Right lobe of liver (tissue), 6 donors: ENCODE measurements at places on chromosomes 11 and 22. TPM values are rescaled to one million over a fixed set of nuclear protein-coding genes. Genes with fewer than 3 reads are reported as not detected.

- no peak for DNase-seq
These were observed 72.7 kb downstream of the FANCF start for GRCh38 chr11:22552885-22553284.

DNA sequence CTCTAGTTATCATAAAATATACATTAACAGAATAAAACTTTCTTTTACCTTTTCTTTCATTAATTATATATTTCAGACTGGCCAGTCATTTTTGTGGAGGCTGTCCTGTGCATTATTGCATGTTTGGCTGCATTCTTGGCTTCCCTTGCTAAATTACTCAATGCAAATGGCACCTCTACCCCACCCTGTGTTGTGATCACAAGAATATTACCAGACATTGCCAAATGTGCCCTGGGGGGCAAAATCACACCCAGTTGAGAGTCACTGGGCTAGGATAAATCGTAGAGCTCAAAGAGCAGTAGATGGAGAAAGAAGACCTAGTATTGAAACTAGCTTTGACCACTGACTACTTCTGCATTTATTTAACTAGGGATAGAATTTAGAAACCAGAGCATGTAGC lies 1257.8 kb upstream of the TENM4 start:
- no peak for DNase-seq

GRCh38 chr11:71298761-71299181 lies 46.4 kb upstream of the SHANK2 start:
- no peak for DNase-seq

DNA sequence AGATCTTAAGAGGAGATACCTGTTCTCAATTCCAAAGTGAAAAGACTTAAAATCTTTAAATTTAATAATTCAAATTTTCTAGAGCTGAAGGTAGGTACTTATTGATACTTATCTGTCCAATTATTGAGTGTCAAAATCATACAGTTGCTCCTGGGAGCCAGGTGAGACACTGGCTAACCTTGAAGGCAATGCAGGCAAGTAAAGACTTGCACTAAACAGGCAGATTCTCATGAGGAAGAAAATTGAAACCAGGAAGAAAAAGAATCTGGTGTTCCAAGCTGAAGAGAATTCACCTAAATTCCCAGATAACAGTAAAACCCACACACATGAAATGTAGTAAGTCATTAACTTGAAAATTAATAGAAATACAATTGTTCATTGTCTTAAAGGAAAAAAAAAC lies 30.3 kb downstream of the VSIG10L2 start:
- DNase-seq, result no peak

- no peak for DNase-seq
These were observed 17.1 kb upstream of the APLP2 start for GRCh38 chr11:130052567-130052966.

DNA sequence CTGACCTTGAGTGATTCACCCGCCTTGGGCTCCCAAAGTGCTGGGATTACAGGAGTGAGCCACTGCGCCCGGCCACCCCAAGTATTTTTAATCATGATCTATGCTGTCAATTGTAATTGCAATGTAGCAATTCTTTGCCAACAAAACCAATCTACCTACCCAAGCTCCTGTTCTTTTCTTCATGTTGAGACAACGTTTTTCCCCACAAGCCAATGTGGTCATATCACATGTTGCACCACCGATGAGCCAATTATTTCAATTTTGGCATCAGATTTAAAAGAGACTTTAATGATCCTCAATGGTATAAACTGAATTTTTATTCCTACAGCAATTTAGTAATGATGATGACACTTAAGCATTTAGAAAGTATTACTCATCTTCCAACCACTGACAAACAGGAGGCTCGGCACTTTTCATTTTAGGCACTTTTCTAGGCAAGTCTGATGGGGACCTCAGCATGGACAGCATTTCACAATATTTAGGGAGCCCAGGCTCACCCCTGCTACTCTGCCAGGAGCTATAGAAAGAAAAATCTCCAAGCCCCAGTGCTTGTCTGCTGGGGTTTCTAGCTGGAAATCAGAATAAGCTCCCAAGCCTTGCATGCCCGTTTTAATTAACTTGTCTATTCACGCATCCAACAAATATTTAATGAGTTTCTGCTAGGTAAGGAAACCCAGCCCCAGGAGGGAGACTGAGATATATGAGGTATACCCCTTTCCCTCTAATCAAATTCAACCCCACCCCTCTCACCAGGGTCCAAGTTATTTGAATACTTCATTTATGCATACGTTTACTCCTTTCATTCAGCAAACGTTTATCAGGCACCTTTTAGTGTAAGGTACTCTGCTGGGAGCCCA lies 291.4 kb downstream of the ST3GAL4 start:
- no peak for DNase-seq

DNA sequence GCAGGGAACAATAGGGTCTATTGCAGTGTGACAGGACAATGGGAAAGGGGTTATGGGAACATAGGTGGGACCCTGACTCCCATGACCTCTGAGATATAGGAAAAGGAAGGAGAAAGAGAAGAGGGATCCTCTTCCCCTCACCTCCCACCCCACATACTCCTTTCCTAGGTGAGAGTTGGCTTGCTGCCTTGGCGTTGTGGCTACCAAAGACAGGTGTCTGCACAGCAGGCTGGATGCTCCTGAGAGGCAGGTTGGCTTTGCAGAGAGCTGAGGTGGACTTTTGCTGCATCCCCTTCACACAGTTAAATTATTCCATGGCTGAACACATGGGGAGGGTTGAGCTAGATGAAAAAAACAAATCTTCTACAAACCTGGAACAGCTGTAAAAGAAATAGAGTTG lies 80.7 kb downstream of the SYT9 start:
- DNase-seq, result no peak

DNA sequence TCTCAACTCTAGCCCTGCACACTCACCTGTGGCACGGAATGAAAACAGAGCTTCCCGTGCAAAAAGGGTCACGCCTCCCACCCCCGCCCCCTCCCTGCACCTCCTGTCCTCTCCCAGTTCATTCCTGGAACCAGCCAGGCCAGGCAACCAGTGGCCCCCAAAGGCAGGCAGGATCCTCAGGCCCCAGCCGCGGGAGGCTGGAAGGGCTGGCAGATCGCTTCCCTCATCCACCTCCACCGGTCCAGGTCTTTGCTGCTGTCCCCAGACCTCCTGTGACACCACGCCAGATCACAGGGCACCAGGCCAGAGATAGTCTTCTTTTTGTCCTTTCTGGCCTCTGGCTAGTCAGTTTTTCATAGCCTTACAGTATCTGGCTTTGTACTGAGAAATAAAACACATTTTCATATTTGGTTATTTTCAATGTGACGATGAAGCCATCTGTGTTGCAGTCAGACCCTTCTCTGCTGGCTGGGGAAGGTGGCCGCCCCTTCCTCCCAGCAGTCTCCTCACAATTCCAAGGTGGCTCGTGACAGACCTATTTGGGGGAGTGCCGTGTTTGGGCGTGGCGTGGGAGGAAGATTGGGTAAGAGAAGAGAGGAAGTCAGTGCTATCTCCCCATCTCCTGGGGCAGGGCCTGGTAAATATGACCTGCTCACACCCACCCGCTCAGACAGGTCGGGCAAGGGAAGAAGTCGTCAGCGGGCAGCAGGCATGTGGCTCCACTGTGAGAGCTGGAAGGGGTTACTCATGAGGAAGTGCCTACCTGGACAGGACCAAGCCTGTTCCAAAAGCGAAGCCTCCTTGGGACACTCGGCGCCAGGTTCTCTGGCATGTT lies 9.1 kb downstream of the SSH3 start:
- DNase-seq, result peak; percentile 52

- DNase-seq, result no peak
These were observed 89.0 kb downstream of the APIP start for GRCh38 chr11:34827228-34827627.

GRCh38 chr22:30250039-30250565 lies 3.5 kb upstream of the LIF start:
- DNase-seq, result no peak

- peak; percentile 72 for DNase-seq
These were observed 11.1 kb downstream of the POLR3H start for GRCh38 chr22:41532908-41533825.

GRCh38 chr11:64688534-64688982 lies 34.4 kb downstream of the NRXN2 start:
- DNase-seq, result peak; percentile 87

- DNase-seq, result peak; percentile 30
These were observed 410.5 kb downstream of the TBC1D22A start for GRCh38 chr22:47172771-47173534.

DNA sequence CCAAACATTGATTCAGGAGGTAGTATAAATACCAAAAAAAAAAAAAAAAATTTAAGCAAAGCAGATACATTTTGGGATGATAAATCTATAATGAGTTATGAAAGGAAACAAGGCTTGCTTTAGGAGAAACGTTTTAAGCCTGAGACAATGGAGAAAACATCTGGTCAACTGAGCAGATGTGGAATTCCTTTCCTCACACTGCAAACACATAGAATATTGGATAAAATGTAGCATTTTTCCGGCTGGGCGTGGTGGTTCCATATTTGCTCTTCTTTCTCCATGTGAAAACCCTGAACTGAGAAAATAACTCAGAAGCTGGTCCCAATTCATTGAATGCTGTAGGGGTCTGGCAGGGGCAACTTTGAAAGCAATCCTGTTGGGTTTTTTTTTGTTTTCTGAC lies 33.9 kb downstream of the ENDOD1 start:
- DNase-seq, result no peak

GRCh38 chr11:6480299-6480914 lies 724 bp downstream of the ARFIP2 start:
- DNase-seq, result no peak

GRCh38 chr22:22248878-22249277 lies 4.3 kb downstream of the VPREB1 start:
- DNase-seq, result no peak

GRCh38 chr22:45155050-45155840 lies 8.5 kb upstream of the NUP50 start:
- no peak for DNase-seq

DNA sequence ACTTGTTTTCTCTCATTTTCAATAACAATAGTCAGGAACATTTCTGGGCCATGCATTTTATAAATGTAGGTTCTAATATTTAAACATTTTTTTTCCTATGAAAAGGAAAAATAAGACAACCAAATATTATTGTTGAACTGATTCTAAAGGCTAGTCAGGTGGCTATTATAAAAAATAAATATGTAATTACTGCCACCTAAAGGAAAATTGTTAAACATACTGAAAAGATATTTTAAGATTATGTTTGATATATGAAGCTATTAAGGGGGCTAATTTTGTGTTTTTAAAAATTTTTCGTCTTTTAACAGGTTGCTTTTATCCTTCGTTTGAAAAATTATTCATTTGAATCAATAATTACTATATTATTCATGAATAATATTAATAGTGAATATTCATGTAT lies 62.2 kb upstream of the FDX1 start:
- DNase-seq, result no peak

DNA sequence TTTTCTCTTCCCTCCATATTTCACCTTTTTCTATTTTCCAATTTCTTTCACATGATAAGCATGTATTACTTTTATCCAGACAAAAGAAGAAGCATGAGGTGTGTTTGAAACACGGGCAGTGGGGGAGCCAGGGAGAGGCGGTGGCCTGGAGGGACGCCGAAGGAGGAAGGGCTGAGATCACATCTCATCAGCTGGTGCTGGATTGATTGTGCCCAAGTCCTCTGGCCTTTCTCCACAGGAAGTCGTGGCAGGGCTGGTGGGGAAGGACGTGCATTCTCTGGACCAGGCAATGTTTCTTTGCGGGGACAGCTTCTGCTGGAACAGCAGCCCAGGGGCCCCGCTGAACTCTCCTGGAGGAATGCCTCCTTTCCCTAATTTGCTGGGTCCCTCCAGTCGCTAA lies 82.9 kb downstream of the MIAT start:
- no peak for DNase-seq

- DNase-seq, result no peak
These were observed 68.8 kb downstream of the EMSY start for GRCh38 chr11:76513654-76514034.

DNA sequence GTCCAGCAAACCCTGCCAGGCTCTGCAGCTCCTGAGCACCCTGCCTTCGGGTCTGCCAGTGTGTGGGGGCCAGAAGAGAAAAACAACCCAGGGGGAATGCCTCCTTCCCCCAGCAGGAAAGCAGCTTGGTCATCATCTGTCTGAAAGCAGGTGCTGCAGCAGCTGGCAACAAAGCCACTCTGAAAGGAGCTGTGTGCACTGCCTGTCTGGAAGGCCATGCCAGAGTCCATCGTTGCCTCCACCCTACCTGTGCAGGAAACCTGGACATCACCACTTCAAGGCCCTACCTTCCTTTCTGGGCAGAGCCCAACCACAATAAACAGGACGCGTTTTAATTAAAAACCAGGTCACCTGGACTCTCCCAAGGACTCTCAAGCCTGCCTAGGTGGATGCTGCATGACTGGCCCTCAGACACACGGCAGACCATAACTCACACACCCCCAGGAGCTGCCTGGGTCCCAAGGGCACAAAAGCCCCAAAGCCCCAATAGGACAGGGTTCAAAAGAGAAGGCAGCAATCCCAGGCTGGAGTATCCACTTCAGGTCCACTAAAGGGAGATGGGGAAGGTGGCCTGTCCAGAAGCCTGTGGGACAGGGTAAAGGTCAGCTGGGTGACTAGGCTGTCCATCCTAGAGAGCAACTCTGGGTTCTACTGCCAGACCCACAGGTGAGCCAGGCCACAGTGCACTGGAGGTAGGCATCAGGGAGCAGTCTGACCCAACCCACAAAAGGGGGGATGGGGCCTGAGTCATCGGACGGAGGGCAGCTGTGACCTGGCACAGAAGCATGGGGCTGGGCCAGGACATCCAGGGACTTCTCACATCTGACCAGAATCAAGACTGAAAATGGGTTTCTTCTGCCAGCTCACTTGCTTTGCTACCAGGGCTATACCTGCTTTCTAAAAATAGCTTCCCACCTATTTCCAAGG lies 6.1 kb downstream of the GNB1L start:
- peak; percentile 88 for DNase-seq

DNA sequence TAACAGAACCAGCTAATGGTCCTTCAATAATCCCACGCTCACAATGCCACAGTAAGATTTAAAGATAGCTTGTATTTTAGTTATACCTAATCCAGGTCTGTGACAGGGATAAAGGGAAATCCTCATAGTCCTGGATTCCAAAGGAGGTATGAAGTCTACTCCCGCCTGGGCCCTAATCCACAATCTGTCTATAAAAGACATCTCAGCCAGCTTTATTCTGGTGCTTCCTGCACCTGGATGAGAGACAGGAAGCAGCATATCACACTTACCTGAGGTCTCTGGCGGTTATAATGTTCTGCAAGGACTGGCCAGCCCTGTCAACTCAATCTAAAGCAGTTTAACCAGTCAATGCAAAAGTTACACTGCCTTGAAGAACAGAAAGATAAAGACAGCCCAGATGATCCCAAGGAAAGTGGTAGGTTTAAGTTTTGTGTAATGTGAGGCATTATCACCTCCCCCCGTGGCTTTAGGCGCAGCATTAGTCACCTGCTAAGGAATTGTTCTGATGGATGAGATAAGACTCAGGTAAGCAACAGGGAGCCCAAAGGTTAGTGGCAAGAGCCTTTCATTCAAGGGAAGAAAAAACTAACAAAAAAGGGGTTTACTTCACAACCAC lies 57.6 kb downstream of the PLEKHA7 start:
- no peak for DNase-seq

The MIAT gene
- 0.48 TPM for total RNA-seq

The PNPLA3 gene
- 66.8 TPM for total RNA-seq

The ENTHD1 gene
- total RNA-seq, result not detected

The WNT11 gene
- total RNA-seq, result 7.7 TPM

The MRGPRX3 gene
- total RNA-seq, result not detected

The OR52E8 gene
- not detected for total RNA-seq

The TTLL1 gene
- 1.4 TPM for total RNA-seq

The APOBEC3B gene
- total RNA-seq, result 1.1 TPM

The FIBIN gene
- total RNA-seq, result 1.3 TPM

The OR10D3 gene
- total RNA-seq, result not detected

The TMEM191B gene
- 1.1 TPM for total RNA-seq

The AQP11 gene
- 11.9 TPM for total RNA-seq
